ENCODE measurements at places on chromosomes 13 and 19. TPM values are rescaled to one million over a fixed set of nuclear protein-coding genes. Genes with fewer than 3 reads are reported as not detected.

RPS28 gene
- total RNA-seq = 767 TPM

KLK4 gene
- total RNA-seq = 0.84 TPM

KIR2DL3 gene
- not detected for total RNA-seq

LACC1 gene
- 4.7 TPM for total RNA-seq

ZNF136 gene
- 5.4 TPM for total RNA-seq

CD177 gene
- total RNA-seq = not detected

KLK12 gene
- 0.96 TPM for total RNA-seq

SHISA7 gene
- 0.10 TPM for total RNA-seq

ZNF667 gene
- total RNA-seq = 2.0 TPM

CEACAM1 gene
- total RNA-seq = 3.8 TPM

ZNF835 gene
- 0.65 TPM for total RNA-seq

NCAN gene
- total RNA-seq = not detected

CYP2F1 gene
- not detected for total RNA-seq

MYO1F gene
- 3.3 TPM for total RNA-seq

ZNF415 gene
- 3.9 TPM for total RNA-seq

SMAD9 gene
- 1.4 TPM for total RNA-seq

PSG5 gene
- total RNA-seq = 1.9 TPM

GFY gene
- total RNA-seq = not detected

ZFR2 gene
- total RNA-seq = 0.13 TPM

ZNF284 gene
- total RNA-seq = 2.6 TPM

CEACAM8 gene
- total RNA-seq = not detected

FGF21 gene
- total RNA-seq = not detected

PPM1N gene
- total RNA-seq = 3.9 TPM

FLT3LG gene
- 6.0 TPM for total RNA-seq

RRAS gene
- 19.6 TPM for total RNA-seq

EDNRB gene
- total RNA-seq = 36.3 TPM

SIGLEC6 gene
- total RNA-seq = 0.47 TPM

NTF4 gene
- total RNA-seq = 16.8 TPM

RGS9BP gene
- 1.0 TPM for total RNA-seq

TMEM161A gene
- total RNA-seq = 28.5 TPM

PLIN5 gene
- total RNA-seq = 21.2 TPM

POU2F2 gene
- 0.67 TPM for total RNA-seq

ZNF614 gene
- total RNA-seq = 4.4 TPM

ZNF98 gene
- not detected for total RNA-seq

ARL11 gene
- not detected for total RNA-seq

KLK13 gene
- 8.6 TPM for total RNA-seq

MYH14 gene
- total RNA-seq = 204 TPM

PROZ gene
- not detected for total RNA-seq

GSX1 gene
- total RNA-seq = not detected

C19orf67 gene
- total RNA-seq = not detected

DLEU7 gene
- not detected for total RNA-seq

GPR183 gene
- total RNA-seq = 12.2 TPM

C5AR1 gene
- total RNA-seq = 3.7 TPM

INSR gene
- total RNA-seq = 165 TPM

JAK3 gene
- 3.6 TPM for total RNA-seq

ZNF160 gene
- total RNA-seq = 25.8 TPM

TTYH1 gene
- total RNA-seq = 0.63 TPM

ZNF492 gene
- total RNA-seq = 0.27 TPM

FCAR gene
- total RNA-seq = 1.1 TPM

DMKN gene
- total RNA-seq = 5,363 TPM

LILRA1 gene
- not detected for total RNA-seq

GIPR gene
- 2.3 TPM for total RNA-seq

AMH gene
- 1.3 TPM for total RNA-seq

VSTM2B gene
- not detected for total RNA-seq

BST2 gene
- 9.4 TPM for total RNA-seq

RASIP1 gene
- 16.8 TPM for total RNA-seq

ADM5 gene
- 3.6 TPM for total RNA-seq

ZNF837 gene
- 11.3 TPM for total RNA-seq
